Smooth muscle cell of the pulmonary artery (primary cell): ENCODE measurements at places on chromosomes 16 and 17. TPM values are rescaled to one million over a fixed set of nuclear protein-coding genes. Genes with fewer than 3 reads are reported as not detected.

The SULT1A4 gene
- 1.6 and 1.7 TPM in 2 replicates for total RNA-seq

The CPSF4L gene
- 0.13 TPM in 1 of 2 replicates, not detected in the other for total RNA-seq

The GJC1 gene
- 27.7 and 40.1 TPM in 2 replicates for total RNA-seq

The LITAFD gene
- not detected in 2 replicates for total RNA-seq

The SULT1A1 gene
- total RNA-seq = 0.50 and 3.8 TPM in 2 replicates

The LCAT gene
- total RNA-seq = 11.8 and 12.6 TPM in 2 replicates
